ENCODE measurements at places on chromosomes 4 and X.
A peak's percentile ranks its signal among the peaks of the same experiment; 100 is the strongest.

- no peak for DNase-seq
These were observed 66.8 kb upstream of the UCP1 start for GRCh38 chr4:140635606-140636005.

DNA sequence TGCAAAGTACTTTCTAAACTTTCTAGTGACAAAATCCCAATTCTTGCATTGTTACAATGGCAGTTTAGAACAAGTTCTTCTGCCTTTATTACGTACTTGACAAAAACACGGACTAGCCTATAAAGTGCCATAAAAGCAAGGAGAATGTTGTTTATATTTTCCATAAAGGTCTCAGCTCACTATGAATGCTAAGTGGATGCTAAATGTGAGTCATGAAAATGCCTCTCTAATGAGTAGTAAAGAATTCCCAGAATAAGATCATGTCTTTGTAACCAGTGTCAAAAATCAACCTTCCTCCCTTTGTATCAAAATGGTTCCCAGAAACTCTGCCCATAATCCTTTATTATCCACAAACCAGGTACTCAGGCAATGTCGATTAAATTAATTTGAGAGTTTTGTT is 539.8 kb upstream of the SLIT2 start:
- DNase-seq, result no peak

GRCh38 chr4:180828455-180829018 is 1414.7 kb upstream of the TENM3 start:
- peak; percentile 22 for DNase-seq

DNA sequence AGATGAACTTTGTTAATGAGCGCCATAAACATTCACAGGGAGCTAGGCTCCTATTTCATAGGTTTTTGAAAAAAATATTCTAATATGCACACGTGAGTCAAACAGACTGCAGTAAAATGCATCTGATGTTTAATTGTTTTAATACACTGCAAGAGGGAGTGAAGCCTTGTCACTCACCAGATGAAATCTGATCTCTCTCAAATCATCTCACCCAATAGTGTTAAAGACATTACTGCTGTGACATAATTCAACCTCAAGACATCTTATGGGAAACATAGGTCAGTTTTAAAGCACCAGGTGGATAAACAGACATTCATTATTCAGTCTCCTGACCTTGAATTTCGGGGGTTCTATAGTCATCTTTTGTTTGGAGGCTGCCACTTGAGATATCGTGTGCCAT is 148.3 kb downstream of the MAML3 start:
- DNase-seq, result no peak

- DNase-seq, result peak; percentile 56
These were observed 133.2 kb upstream of the ADAMTS3 start for GRCh38 chr4:72701987-72702819.

DNA sequence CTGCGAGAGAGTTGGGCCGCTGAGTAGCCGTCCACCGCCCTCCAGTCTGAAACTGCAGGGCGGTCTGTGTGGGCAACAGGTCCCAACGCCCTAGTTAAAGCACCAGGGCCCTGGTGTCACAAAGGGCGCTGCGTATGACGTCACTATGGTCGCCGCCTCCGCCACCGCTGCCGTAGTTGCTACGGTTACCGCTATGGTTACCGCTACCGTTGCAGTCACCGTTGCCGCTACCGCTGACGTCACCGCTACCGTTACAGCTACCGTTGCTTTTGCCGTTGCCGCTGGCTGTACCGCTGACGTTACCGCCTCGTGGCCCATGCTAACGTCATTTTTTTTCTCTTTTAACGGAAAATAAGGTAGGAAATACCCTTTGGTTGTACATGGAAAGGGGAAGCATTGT is at the start of gene PPP1R2C:
Gene PPP1R2C (minus strand): TSS at position 68 of the 400 bp plus-strand sequence. CDS start 84 bp downstream, outside the sequence.
- DNase-seq, result no peak

DNA sequence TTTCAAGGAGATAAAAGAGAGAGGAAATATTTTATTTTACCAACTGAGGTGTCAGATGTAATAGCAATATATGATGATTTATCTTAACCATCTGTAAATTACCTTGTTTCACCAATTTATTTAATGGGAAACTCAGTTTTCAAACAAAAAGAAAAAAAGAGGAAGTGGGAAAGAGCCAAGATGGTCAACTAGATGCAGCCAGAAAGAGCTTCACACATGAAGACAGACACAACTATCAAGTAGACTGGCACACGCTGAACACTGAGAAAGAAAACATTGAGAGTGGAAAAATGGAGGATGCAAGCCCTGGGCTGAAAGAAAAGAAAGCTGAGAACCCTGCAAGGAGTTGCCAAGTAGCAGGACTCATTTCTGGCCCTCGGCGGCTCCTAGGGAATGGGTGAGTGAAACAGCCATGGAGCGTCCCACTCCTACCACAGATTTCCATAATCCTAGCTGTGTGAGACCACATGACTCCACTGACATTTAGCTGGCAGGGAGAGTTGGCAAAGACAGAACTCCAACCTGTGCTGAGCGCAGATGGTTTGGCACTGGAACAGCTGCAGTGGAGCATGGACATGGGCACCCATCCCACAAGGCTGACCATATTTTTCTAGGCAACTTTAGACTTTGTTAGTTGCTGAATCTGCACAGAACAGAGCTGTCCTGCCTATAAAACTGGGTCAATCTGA is 409.3 kb downstream of the FAM47B start:
- no peak for DNase-seq

DNA sequence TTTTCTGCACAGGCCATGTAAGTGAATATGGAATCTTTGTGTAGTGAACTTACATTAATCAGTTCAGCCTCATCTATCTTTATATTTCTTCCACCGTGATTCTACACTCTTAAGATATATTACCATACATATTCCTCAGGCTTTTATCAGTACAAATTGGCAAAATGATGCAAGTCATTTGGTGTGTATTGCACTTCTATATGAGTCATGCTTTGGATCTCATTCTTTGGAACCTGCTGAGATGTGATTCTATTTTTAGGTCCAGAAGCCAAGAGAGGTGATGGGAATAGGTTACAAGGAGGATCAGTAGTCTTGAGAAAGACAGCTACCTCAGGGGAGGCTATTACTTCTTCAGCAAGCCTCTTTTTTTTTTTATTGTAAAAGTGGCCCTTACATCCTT is 204.4 kb downstream of the ZNF330 start:
- no peak for DNase-seq

DNA sequence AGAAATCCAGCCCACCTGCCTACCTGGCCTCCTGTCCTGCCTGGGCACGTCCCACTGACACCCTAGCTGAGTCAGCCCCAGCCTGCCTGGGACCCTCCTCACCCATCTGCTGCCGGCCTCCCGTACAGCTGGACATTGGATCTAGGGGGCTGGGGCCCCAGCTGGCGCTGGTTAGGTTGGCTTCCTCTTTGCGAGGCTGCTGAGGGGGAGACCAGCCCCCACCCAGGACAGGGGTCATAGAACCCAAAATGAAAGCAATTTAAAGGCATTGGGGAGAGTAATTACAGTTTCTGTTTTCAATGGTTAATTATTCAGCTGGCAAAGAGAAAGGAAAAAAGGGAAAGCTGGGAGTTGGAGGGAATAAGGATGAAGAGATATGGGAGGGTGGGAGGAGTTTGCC is 15.8 kb downstream of the EFNB1 start:
- DNase-seq, result no peak

- DNase-seq, result no peak
These were observed 60.2 kb upstream of the RPS6KA6 start for GRCh38 chrX:84248226-84248625.

DNA sequence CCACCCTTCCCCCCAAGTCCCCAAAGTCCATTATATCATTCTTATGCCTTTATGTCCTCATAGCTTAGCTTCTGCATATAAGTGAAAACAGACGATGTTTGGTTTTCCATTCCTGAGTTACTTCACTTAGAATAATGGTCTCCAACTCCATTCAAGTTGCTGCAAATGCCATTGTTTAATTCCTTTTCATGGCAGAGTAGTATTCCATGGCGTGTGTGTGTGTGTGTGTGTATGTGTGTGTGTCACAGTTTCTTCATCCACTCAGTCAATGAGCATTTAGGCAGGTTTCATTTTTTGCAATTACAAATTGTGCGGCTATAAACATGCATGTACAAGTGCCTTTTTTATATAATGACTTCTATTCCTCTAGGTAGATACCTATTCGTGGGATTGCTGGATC is 107.5 kb upstream of the GALNT7 start:
- DNase-seq, result no peak

GRCh38 chrX:134236626-134237614 is at the start of gene CCDC160:
Gene CCDC160 (plus strand): TSS chrX:134237182. CDS start chrX:134244801, 7,619 bp downstream.
- peak; percentile 19 for DNase-seq

- no peak for DNase-seq
These were observed 854.2 kb downstream of the CENPC start for GRCh38 chr4:66691101-66691500.

GRCh38 chrX:115031989-115032388 is 14.6 kb upstream of the IL13RA2 start:
- DNase-seq, result no peak

DNA sequence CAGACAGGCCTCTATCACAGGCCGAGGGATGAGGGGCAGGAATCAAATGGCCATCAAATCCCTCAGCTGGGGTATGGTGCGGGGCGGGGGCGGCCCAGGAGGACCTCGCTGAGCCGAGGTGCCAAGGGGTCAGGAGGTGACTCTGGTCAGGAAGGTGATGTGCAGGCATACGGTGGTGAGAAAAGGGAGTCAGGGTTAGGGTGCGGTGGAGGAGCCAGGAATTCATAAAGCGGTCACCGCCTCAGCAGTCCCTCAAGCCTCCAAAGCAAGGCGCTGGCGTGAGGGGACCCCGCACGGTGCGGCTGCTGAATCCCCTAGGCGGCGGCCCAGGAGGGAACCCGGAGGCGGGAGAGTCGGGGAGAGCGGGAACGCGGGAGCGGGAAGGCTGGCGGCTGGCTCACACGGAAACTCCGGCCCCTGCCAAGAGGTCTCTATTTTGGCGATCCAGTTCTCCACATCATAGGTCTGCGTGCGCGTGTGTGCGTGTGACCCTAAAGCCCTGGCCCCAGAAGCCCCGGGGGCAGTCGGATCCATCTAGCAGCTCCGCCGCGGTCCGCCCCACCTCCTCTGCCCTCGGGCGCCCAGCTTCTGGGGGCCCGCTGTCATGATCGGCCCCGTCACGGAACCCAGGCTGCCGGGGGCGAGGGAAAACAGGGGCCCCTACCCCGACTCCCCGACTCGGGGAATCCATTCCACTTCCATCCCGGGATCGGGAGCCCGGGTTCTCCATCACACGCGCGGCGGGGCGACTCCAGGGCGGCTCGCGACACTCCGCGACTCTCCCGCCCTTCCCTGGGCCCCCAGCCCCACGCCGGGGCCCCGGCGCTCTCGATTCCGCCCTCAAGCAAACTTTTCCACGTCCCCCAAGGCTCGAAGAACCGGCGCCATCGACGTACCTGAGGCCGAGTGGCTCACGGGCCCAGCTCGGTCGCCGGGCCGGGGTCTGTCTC is 593 bp downstream of the ELF4 start:
- DNase-seq, result peak; percentile 37

GRCh38 chr4:54172156-54172555 is 56.9 kb upstream of the PDGFRA start:
- no peak for DNase-seq

GRCh38 chrX:123203772-123204171 is 19.7 kb downstream of the GRIA3 start:
- no peak for DNase-seq

DNA sequence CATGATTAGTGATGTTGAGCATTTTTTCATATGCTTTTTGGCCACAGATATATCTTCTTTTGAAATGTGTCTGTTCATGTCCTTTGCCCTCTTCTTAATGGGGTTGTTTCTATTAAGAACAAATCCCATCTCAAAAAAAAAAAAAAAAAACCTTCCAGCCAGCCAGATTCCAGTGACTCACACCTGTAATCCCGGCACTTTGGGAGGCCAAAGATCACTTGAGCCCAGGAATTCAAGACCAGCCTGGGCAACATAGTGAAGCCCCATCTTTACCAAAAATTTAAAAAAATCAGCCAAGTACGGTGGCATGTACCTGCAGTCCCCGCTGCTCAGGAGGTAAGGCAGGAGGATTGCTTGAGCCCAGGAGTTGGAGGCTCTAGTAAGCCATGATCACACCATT is 5.1 kb downstream of the RAB33B start:
- no peak for DNase-seq

- peak; percentile 10 for DNase-seq
These were observed 2340.7 kb downstream of the PCDH7 start for GRCh38 chr4:33060674-33061542.

DNA sequence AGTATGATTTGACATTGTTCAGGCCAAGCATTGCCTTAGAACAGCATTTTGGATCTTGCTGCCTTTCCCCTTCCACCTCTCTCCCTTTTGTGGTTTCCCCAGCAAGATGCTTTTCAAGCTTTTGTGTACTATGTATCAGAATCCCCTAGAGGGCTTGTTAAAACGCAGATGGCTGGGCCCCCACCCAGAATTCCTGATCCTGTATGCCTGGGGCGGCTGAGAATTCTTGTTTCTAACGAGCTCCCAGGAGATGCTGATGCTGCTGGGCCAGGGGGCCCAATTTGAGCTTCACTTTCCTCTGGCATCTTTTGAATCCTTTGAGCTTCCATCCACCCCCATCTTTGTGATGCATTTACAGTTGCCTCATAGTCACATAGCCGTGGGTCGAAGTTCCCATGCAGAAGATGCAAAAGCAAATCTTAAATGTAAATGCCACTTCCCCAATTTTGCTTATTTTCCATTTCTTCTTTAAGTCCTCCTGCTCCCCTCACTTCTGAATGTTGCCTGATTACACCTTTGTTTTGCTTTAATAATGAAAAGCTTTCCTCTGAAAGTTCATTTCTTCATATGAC is 18.5 kb downstream of the HCCS start:
- DNase-seq, result no peak

DNA sequence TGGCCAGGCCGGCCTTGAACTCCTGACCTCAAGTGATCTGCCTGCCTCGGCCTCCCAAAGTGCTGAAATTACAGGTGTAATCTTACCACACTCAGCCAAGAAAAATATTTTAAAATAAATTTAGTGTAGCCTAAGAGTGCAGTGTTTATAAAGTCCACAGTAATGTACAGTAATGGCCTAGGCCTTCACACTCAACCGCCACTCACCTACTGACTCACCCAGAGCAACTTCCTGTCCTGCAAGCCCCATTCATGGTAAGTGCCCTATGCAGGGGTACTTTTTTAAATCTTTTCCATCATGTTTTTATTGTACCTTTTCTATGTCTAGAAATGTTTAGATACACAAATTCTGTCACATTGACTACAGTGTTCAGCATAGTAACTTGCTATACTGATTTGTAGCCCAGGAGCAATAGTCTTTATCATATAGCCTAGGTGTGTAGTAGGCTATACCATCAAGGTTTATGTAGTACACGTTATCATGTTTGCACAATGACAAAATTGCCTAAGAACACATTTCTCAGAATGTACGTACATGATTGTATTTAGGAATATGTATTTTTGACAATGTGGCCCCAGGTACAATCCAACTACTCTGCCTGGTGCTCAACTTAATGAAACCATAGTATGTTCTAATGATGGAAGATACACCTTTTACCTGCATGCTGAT is 455.2 kb downstream of the PCDH7 start:
- DNase-seq, result no peak

DNA sequence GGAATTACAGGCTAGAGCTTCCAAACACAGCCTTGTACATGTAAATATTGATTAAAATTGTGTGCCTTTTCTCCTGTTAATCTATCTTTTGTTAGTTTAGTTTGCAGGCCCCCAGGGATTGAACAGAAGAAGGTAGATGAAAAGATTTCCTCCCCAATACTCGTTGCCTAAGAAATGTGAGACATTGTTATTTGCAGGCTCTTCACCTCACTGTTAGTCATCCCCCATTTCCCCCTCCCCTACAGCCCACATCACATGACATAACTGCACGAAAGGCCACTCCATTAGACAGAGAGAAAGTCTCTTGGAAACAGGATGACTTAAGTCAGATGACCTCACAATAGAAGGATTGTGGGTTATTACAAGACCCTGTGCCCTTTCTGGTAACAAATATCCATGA is 13.3 kb upstream of the MID1 start:
- DNase-seq, result no peak

- no peak for DNase-seq
These were observed 503.5 kb downstream of the MID1IP1 start for GRCh38 chrX:39304746-39305145.

Data from activated CD8-positive, alpha-beta T cell treated with anti-CD3 and anti-CD28 coated beads for 36 hours (primary cell).